ENCODE measurements at places on chromosomes 12 and 14.

GRCh38 chr14:65260786-65261185, 151.7 kb upstream of the FUT8 start:
- DNase-seq = no peak

DNA sequence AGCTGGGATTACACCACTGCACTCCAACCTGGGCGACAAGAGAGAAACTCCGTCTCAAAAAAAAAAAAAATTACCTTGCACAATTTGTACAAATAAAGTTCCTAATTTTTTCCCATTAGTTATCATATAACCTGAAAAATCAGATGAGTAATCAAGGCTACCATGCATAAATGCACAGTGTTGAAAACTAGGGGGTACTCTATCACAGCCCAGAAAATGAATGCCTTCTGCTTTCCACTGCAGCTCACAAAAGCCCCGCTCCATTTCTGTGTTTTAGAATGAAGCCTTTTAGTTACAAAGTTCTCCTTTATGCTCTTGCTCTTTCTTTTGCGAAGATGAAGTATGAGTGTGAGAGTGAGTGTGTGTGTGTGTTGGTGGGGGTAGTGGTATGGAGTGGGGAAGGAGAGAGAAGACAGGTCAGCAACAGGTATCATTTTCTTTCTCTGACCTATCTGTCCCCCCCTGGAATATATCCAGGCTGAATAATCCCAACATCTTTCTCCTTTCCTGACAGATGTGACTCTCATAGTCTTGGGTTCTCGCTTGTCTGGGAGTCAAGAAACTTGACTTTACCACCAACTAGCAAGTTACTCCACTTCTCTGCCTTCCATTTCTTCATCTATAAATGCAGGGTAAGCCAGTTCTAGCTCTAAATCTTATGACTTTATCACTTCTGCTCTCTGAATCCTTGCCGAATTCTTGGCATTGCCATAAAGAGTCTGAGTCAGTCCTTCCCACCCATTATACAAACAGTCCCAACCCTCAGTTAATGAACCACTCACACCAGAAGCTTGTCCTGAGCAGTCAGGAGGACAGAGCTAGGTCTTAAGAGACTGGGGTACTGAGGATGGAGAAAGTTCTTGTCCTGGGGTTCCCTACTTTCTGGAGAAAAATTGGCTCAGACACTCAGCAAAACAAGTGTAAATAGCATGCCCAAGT, 16.1 kb downstream of the BIN2 start:
- DNase-seq = peak; percentile 92

- peak; percentile 73 for DNase-seq
These were observed 36.1 kb upstream of the OR5AU1 start for GRCh38 chr14:21191809-21192446.

DNA sequence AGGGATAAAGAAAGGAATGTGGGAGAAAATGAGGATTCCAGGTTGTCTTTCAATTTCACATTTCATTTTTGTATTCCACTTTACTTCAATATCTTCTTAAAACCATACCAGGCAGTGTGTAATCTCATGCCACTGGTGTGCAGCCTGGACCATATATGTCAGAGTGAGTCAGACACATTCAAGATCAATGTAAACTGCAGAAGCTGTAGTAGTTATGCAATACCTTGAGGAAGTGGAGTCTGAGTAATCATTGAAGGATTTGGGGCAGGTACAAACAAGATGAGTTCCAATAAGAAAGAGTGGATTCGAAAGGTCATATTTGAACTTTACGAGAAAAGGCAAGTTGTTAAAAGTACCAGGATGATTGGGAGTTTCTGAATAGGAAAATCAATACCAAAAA, 14.1 kb downstream of the PLCZ1 start:
- peak; percentile 17 for DNase-seq

DNA sequence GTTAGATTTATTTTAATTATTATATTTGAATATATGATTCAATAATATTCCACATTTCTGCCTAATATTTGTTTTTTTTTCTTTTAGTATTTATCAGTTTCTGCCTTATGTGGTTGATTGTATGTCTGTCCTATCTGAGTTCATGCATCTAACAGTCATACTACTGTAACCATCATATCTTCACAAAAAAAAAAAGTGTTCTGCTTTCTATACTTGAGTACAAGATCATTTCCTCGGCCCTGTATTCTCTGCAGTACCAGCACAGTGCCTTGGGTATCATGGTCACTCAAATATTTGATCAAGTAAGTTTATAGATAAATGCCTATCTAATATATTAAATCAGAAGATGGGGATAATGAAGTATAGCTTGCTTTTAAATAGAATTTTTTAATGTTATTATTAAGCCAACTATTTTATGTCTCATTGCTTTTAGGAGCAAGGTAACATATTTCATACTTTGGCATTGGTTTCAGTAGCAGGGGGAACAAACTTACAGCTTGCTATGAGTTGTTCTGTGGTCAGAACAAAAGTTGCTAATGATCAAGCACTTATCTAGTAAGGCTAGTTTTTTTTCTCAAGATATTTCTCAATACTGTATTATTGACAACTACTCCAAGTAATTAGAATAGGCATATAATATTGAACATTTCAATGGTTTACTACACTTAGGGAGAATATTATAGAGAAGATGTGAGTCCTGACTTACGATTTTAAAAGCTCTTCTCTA, 290.5 kb upstream of the FBXO33 start:
- DNase-seq = no peak

DNA sequence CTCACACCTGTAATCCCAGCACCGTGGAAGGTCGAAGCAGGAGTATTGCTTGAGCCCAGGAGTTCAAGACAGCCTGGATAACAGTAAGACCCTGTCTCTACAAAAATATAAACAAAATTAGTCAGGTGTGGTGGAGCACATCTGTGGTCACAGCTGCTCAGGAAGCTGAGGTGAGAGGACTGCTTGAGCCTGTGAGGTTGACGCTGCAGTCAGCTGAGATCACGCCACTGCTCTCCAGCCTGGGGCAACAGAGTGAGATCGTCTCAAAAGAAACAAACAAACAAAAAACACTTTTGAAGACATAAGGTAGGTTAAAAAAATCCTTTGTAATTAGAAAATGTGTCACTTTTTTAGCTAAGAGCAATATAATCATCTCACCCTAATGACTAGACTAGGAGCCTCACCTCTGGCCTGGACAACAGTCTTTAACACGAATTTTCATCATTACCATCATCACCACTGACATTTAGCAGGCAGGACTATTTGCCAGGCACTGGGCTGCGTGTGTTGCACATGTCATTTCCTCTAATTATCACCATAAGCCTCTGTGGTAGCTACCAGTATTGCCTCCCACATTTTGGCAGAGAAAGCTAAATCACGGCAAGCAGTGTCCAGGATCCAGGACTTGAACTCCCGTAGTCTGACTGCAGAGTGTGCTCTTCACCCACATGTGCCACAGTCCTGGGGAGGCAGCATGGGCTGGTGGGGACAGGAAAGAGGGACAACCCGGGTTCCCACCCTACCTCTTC, 4.6 kb upstream of the SYCP3 start:
- no peak for DNase-seq

DNA sequence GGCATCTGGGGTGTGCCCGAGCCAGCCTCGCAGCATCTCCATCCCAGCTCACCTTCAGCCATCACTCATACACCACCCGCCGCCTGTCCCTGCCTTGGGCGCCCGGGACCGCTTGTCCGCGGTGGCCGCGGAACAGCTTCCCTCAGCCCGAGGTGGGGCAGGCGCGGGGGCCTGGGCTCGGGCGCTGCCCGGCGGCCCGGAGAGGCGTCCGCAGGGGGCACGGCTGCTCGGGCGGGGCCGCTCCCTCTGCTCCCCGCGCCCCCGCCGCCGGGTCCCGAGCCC, 430 bp downstream of the SLC41A2 start:
- DNase-seq = peak; percentile 51

GRCh38 chr14:62066304-62066703, 304.1 kb downstream of the SNAPC1 start:
- DNase-seq = no peak

DNA sequence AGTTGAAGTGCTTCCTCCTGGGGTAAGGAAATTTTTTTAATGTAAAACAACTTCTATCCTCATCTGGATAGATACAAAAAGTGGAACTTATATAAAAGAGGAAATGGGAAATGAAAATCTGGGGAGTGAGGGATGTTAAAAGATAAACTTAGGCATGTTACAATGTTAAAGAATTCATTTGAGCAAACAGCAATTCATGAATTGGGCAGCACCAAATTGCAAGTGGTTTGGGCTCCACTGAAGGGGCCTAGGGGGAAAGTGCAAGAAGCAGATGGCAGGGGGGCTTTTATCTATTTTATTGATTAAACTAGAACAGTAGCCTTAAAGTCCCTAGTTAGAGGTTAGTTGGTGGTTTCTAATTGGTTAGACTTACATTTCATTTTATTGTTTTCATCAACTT, 118.1 kb upstream of the NAP1L1 start:
- no peak for DNase-seq
